Vagina (tissue), 2 donors: ENCODE measurements at places on chromosomes 13 and 19.

DNA sequence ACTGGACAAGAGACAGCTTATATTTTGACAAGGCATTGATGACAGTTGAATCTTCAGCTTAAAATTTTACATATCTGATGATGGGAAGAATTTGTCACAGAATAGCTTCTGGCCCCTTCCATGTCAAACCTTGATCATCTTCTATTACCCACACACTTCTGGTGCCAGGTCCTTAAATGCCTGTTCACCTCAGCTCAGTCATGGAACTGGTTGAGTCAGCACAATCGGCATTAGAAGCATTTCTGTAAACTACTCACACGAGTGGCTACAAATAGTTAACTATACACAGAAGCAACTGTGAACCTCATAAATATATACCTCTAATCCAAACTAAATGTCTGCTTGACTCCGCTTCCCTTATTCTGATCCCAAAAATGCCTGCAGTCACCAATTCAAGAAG is 161.2 kb downstream of the FOXO1 start:
- no peak for DNase-seq

- DNase-seq, result no peak
Measured at GRCh38 chr13:78198419-78198818, 279.8 kb upstream of the EDNRB start.

- DNase-seq, result no peak
Measured at GRCh38 chr19:8244442-8244841, 35.3 kb downstream of the CERS4 start.

DNA sequence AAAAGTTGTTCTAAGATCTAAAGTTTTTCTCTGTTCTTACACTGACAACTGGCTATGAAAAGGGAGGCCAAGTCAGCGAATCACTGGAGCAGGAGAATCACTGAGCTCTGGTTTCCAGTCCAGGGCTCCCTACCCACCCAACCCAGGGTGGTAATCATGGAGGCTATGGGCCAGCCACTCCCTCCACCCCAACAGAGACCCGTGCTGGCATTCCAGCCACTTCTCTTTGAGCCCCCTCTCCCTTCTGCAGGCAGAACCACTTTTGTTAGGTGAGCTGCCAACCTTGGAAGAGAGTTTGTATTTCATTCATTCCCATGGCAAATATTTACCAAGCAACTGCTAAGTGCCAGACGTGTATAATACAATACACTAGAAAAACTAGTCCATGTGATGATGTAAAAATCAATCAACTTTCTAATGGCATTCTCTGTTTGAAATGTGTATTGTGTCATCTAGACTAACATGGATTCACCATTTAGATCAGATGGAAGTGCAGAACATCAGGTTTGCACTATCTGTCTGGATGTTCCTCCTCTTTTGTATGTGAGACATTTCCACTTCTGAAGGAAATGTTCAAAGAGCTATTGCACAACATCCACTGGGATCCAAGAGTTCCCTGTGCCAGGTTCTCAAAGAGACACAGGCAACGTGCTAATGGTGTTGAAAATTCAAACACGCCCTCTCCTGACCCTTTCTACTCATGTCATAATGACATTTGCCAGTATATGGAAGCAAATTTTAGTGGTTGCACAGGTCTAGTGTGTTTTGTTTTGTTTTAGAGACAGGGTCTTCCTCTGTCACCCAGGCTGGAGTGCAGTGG is 5.3 kb downstream of the MLNR start:
- no peak for DNase-seq

DNA sequence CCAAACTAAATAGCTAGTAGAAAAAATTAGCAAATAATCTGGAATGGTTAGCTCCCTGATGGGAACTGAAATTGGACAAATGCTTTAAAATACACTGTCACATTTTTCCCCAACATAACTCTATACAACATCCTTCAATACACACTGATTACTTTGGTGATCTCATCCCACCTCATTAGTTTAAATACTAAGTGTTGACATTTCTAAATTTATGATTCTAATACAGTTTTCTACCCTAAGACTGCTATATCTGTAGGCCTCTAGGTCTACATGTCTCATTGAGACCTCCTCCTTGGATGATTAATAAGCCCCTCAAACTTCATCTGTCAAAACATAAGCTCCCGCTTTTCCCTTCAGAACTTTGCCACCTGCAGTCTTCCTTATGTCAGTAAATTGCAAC is 80.7 kb upstream of the SLITRK5 start:
- DNase-seq, result no peak

GRCh38 chr19:39407660-39408391 is 1.2 kb downstream of the ZFP36 start:
- DNase-seq, result no peak

DNA sequence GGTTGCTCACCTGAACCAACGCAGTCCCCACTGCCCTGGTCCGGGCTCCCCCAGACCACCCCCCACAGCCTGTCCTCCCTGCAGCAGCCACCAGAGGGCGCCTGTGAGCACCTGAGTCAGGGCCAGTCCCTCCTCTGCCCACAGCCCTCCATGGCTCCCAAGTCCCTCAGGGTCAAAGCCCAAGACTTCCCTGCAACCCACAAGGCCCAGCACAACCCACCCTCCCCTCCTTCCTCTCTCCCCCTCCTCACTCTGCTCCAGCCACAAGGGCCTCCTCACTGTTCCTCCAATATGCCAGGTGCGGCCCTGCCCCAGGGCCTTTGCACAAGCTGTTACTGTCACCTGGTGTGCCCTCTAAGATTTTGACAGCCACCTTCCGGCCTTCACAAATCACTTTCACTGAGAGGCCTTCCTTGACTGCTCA is 10.9 kb downstream of the GNA15 start:
- DNase-seq, result no peak
